Glomerular endothelial cell (primary cell): ENCODE measurements at places on chromosomes 6 and 20.

- no peak for DNase-seq
These were observed 54.3 kb downstream of the PPP1R14C start for GRCh38 chr6:150196942-150197745.

DNA sequence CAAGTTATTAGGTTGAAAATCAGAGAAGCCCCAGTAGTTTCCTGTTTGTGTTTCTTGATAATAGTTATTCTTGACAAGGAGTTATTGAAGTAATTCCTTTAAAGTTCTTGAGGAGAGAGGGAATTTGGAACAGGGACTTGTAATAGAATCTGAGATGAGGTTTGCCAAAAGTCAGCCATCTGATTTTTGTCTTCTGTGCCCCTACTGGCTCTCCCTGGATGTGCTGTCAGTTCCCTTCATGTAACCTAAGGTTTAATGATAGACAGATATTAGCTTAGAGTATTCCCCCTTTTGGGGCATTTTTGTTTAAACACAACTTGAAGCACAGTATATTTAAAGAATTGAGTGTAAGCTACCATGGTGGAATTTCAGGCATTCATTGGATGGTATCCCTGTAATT is 71.4 kb downstream of the CARMIL1 start:
- no peak for DNase-seq

DNA sequence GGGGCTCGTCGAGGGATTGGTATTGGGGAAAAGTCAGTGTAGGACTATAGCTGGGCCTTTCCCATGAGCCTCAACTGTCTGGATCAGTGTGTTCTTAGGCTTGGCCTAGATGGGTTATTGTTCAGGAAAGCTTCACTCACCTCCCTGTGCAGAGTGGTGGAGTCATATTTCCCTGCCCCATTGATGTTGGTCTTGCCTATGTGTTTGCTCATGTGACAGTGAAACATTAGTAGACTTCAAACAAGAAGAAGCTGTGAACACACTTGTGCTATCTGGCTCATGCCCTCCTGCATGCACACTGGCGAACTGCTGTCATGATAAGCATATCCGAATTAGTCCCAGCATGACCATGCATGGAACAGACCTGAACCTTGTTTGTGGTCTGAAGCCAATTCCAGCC is 171.1 kb downstream of the DHX35 start:
- DNase-seq = no peak

DNA sequence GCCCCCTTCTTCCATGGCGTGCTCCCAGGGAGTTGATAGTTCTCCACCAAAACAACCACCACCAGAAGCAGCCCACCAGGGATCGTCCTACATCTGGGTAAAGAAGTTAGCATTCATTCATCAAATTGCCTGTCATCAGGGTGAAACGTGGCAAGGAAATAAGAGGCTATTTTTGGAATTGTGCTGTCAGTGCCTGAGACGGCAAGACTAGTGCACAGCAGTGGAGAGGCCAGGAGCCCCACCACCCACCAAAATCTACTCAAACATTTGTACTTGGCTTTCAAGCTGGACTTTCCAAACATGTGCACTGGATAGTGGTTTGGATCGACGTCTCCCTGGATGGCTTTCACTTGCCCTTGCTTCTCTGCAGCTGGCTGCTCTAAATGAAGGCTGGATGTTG is 44.8 kb downstream of the TXNDC5 start:
- no peak for DNase-seq

DNA sequence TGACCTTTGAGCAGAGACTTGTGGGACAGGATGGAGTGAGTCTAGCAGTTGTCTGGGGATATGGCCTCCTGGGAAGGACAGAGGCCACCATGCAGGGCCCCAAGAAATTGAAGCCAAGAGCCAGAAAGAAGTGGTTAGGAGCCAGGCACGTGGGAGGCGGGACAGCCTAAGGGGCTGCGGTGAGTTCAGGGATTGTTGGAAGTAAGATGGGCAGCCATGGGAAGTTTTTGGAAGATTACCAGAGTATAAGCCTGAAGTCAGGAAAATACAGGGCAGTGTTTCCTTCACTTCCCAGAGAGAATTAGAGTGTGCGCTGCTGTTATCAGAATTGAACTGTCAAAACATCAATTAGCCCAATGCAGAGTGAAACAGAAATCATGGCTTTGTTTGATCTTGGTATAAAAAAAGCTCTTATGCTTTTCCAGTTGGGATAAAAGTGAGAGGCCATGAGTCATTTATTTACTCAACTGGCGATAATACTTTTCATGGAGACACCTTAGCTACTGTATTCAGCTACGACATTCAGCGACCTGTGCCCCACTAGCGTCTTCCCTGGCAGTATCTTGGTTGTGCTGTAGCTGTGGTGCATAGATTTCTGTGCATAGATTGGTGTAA is 66.9 kb downstream of the PHACTR2 start:
- no peak for DNase-seq

GRCh38 chr20:53053595-53053994 is 81.4 kb downstream of the TSHZ2 start:
- DNase-seq = no peak

- no peak for DNase-seq
These were observed 29.6 kb upstream of the TUBB2A start for GRCh38 chr6:3186974-3187382.

- no peak for DNase-seq
These were observed 31.3 kb upstream of the SLCO4A1 start for GRCh38 chr20:62611012-62611411.

GRCh38 chr20:49318430-49319207 is 40.8 kb upstream of the ZNFX1 start:
- DNase-seq = no peak

DNA sequence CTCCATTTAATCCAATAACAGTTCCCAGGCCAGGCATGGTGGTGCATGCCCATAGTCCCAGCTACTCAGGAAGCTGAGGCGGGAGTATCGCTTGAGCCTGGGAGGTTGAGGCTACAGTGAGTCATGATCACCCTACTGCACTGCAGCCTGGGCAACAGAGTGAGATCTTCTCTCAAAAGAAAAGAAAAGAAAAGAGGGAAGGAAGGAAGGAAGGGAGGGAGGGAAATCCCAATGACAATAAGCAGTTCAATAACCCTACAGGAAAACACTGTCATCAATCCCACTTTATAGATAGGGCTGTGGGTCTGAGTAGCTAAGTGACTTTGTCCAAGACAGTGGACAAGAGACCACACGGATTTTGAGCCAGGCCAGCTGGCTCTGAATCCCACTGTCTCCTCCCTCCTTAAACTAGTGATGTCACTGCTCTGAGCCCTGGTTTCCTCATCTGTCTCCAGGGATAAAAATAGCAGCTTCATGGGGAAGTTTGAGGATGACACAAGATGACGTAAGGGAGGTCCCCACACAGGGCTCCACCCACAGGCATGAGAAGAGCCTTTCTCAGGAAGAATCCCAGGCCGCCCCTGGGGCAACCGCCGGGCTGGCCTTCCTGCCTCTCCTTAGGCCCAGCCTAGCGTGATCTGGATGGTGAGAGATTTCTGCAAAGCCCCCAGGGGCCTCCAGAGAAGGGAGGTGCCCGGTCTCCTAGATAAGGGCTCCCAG is 7.2 kb upstream of the TRIB3 start:
- peak; percentile 77 for DNase-seq

GRCh38 chr20:51469578-51470498 is 72.7 kb downstream of the NFATC2 start:
- no peak for DNase-seq

DNA sequence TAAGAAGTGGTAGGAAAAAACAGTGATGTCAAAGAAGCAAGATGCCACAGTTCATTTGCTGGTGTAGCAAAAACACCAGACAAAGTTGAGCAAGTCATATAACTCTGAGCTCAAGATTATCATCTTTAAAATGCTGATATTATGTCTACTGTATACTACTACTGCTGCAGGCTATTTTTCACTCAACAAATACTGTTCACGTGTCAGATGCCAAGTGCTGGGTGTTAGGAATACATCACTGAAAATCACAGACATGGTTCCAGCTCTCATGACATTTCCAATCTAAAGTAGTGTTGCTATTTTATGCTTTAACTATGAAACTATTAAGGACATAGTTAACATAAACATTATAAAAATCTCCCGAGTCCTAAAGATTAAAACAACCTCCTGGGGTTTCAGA is 163.0 kb downstream of the NKAIN2 start:
- no peak for DNase-seq

DNA sequence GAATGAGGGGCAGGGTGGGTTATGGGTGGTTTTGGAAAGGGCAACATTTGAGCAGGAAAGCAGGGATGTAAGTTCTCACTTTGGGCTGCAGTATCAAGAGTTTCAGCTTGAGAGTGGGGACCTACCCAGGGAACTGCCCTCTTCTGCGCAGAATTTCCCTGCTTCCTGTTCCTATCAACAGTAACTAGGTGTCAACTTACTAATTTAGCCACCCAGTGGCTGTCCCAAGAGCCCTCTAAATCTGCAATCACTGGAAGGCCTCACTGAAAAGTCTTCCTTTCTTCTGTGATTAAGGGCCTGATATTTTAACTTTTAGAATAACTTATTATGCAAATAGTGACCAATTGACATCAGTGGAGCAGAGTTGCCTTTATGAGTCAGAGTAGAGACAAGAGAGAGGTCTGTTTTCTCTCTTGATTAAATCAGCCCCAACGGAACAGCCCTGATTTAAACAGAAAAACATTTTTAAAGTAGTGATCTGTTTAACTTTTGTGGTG is 118.2 kb upstream of the RIPOR2 start:
- no peak for DNase-seq

DNA sequence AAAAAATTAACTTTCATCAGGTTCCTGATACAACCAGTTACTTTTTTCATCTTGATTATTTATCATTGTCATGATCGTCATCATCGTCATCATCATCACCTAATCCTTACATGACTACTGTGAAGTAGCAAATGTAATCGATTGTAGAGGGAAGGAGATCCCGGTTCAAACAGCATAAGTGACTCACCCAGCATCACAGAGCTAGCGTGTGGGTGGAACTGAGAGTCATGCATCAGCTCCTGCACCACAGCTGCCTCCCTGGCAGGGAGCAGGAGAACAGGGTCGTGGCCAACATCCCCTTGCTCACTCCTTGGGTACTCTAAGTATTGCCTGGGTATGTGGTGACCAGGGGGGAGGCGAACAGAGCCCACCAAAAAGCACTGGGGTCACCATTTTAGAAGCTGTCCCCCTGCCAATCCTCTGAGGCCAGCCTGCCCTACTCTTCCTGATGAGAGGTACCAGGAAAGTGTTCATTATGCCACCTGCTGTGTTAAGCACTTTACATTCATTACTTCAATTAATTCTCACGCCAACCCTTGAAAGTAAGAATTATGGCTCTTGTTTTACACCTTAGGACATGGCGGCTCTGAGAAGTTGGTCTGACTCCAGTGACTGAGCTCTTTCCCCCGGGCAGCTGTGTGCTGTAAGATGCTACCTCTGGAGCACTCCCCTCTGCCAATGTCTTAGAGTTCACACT is 425.2 kb downstream of the CD83 start:
- DNase-seq = no peak

- no peak for DNase-seq
These were observed 27.4 kb upstream of the APCDD1L start for GRCh38 chr20:58542411-58543095.

GRCh38 chr6:121855521-121855920 is 420.1 kb downstream of the GJA1 start:
- no peak for DNase-seq
